ENCODE measurements at places on chromosomes 11 and 22.

GRCh38 chr11:63504933-63505586, 824 bp upstream of the LGALS12 start:
- no peak for DNase-seq

- DNase-seq = no peak
These were observed 566.9 kb upstream of the ANO5 start for GRCh38 chr11:21625982-21626381.

DNA sequence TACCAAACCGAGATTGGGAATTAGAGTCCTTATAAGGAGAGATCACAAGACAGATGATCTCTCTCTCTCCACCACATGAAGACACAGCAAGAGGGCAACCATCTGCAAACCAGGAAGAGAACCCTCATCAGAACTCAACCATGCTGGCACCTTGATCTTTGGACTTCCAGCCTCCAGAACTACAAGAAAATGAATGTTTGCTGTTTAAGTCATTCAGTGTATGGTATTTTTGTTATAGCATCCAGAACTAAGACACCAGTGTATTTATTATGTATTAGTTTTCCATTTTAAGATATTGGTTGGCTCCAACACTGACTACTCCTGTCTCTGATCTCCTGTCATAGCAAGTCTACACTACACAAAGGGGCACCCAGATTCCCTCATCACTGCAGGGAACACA, 86.9 kb downstream of the CCDC34 start:
- DNase-seq = no peak

DNA sequence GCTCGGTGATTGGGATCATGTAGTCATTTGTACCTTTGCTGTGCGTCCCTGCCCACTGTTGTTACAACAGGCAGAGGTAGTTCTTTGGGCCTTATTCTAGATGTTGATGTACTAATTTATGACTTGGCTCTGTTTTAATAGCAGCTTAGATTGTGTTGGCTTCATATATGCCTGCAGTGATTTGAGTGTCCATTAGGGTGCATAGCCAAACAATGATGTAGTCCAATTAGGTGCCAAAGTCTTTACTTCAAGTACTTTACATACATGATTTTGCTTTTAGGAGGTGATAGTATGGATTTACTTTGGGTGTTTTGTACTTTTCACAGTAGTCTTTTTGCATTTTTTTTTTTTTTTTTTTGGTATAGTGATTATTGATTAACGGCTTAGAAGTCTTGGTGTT, 46.4 kb downstream of the PPP6R3 start:
- DNase-seq = no peak

GRCh38 chr11:107018219-107018901, at the start of gene GUCY1A2:
GUCY1A2 (minus strand) TSS chr11:107018476; CDS start chr11:107018055, 421 bp downstream.
- no peak for DNase-seq

- no peak for DNase-seq
These were observed 50.7 kb downstream of the CD82 start for GRCh38 chr11:44615913-44616791.

GRCh38 chr11:73716153-73717056, 44.5 kb downstream of the RAB6A start:
- no peak for DNase-seq

DNA sequence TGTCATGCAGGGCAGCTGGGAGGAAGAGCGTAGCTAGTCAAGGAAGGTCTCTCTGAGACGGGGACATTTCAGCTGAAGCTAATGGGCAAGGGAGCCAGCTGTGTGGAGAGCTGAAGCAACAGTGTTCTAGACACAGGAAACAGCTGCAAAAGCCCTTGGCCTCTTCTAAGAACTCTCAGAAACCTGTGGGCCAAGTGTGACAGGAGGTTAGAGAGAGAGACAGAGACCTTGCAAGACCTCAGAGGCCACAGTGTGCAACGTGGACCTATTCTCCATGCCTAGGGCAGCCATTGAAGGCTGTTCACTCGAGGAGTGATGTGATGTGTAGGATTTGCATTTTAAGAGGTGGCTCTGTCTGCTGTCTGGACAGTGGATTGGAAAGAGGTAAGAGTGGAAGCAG, 48.7 kb upstream of the TNRC6B start:
- DNase-seq = no peak

GRCh38 chr22:30196141-30196879, 50.2 kb downstream of the LIF start:
- peak; percentile 39 for DNase-seq

DNA sequence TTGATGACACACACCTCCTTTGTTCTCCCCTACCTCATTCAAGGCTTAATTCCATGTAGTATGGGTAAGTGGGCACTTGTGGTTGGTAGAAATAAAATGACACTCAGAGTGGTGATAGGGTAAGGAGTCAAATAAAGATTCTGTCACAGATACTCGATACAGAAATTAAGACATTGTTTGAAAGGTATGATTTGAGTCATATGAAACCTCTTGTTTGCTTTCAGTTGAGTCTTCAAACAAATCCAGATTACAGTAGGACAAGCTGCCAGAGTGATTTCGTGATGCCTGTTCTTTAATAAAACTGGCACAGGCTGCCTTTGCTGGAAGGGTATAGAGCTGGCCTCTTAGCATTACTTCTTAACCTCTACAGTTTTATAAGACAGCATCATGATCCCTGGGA, 182.4 kb downstream of the SPON1 start:
- no peak for DNase-seq

DNA sequence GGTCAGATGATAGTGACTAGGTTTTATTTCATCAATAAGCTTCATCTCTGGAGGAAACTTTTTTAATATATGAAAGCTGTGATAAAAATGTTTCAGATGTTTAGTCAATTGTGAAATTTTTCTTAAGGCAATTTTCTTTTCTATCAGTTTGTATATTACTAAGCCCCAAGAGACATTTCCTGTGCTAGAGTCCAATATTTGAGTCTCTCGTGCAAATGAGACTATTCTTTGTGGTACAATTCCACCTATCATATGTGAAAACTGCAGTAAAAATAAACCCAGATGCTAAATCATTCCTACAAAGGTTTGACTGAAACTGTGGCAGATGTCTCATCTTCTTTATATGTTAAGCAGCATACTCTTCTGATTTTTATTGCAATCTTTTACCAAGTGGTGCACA, 28.0 kb downstream of the CTR9 start:
- DNase-seq = no peak

DNA sequence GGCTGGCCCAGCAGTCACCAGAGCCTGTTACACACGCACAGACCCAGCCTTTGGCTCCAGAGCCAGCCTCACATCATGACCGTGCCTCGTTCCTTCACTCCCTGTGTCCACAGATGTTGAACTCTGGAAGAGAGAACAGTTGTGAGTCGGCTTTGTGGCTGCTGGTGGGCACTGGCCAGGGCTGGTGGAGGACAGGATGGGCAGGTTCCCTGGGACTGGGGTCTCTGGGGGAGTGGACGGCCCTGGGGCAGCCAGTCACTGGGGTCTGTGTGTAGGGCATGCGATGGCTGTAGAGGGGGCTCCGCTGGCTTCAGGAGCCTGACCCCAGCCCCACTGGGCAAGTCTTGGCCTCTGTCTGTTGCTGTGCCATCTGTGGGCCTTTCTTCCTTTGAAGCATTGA, 1070.1 kb downstream of the BRD1 start:
- no peak for DNase-seq

DNA sequence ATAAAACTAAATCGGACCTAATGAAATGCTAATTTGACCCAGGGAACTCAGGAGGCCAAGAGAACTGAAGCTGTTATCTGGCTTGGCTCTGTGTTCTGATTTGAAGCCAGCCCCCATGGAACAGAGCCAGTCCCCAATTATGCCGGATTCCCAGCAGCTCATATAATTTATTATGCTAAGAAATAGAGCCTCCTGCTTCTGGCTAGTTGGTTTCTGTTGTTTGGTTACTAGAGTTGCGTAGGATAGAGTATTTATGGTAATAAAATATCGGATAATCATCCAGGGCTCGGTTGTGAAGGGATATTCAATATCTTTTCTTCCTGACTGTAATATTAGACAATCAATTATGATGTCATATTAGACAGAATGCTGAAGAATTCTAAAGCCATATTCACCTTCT, 120.4 kb upstream of the TTC12 start:
- no peak for DNase-seq

- no peak for DNase-seq
These were observed 37.7 kb upstream of the SPTBN2 start for GRCh38 chr11:66766681-66767080.

GRCh38 chr22:17336061-17336460, 33.2 kb upstream of the CECR2 start:
- no peak for DNase-seq

DNA sequence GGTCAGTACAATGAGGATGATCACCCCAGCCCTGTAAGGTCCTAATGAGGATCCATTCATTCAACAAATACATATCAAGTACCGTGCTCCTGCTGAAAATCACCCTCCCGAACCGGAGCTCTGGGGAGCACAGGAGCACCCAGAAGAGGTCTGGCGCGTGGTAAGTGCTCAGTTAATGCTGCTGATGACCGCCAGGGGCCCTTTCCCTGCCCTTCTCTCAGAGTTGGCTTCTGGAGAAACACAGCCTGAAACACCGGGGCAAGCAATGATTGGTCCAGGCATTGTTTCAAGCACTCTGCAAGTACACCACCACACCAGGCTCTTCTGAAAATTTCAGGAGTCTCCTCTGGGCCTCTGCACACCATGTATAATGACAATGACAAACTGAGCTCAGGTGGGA, 3.8 kb upstream of the CCDC86 start:
- DNase-seq = no peak

DNA sequence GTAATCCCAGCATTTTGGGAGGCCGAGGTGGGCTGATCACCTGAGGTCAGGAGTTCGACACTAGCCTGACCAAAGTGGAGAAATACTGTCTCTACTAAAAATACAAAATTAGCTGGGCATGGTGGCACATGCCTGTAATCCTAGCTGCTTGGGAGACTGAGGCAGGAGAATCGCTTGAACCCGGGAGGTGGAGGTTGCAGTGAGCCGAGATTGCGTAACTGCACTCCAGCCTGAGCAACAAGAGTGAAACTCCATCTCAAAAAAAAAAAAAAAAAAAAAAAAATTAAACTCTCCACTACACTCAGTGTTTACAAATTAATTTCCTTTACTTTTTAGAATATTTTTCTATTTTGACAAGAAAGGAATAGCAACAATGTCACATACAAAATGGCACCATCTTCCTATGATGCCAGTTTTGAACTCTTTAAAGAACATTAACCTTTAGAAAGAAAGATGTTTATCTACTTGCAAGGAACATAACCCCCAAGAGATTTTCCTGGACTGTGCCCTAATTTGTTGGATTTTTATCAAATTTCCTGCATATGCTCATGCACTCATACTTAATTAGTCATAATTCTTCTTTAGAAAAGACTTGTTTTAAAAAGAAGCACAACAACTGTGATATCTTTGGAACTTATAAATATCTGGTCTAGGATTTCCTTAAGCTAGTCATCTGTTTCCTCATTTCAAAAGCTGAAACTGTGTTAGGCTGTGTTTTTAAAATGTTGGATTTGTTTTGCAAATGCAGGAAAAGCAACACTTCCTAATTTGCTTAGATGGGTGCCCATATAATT, 22.6 kb upstream of the HIPK3 start:
- no peak for DNase-seq

- DNase-seq = no peak
These were observed 5.1 kb upstream of the PPFIA1 start for GRCh38 chr11:70265341-70265740.

GRCh38 chr11:123011510-123011909, 29.9 kb upstream of the BSX start:
- DNase-seq = no peak

GRCh38 chr11:73218106-73218829, at the start of gene P2RY2:
P2RY2 (plus strand) TSS chr11:73218281; CDS start chr11:73234160, 15,879 bp downstream.
- DNase-seq = peak; percentile 35

GRCh38 chr22:31332886-31333285, 13.3 kb downstream of the PATZ1 start:
- DNase-seq = no peak

- DNase-seq = no peak
These were observed 915 bp upstream of the SREBF2 start for GRCh38 chr22:41831828-41832552.

DNA sequence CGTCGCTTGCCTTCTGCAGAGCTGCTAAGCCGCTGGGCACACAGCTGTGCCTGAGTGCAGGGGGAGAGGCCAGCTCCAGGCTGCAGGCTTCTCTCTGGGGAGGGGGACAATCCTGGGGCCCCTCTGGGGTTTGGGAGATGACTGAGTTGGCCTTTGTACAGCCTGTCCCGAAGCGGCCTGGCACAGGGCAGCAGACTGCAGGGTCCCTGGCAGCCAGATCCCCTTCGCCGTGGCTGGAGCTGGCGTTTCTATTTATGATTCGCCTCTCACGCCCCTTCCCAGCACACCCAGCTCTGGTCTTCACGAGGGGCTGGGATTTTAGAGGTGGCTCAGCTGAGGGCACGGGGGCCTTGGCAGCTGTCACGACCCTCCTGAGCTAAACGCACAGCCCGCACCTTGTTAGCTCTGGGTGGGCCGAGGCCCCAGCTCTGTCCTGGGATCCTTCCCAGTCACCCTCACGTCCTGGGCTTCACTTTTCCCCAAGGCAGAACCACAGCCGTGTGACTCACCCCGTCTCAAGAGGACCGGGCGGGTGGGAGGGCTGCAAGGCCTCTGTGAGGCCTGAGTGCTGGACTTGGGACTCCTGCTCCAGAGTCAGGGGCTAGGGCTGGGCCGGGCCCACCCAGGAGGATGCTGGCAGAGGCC, 18.4 kb downstream of the OSBPL5 start:
- DNase-seq = no peak

GRCh38 chr11:69137151-69137844, 18.4 kb upstream of the SMIM38 start:
- no peak for DNase-seq

DNA sequence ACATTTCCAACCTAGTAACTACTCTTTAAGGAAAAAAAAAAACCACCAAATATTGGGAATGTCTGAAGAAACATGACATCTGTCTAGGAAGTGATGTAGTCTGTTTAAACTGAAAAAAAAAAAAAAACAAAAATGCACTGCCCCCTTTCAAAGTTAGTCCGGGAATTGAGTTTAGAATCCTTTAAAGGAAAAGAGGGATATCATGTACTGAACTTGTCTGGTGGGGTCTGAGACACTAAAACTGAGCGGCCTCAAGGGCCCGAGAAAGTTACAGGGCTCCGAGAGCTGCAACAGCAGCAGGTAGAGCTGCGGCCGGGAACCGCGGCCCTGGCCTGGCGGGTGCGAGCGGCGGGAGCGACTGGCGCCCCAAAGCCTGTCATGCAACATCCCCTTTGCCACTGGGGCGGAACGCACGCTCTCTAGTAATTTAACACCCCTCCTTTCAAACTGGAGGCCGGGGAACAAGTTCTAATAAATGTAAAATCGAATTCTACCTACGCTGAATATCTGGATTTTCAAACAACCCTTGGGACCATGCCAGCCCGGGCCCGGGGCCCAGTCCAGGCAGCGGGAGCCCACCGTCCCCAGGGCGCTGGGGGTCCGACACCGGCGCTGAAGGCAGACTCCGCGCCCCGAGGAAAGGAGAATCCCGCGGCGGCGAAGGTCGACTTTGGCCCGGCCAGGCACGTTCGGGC, 736 bp downstream of the RDX start:
- peak; percentile 47 for DNase-seq

GRCh38 chr11:17972987-17973386, 39.9 kb downstream of the SERGEF start:
- no peak for DNase-seq

All from stimulated activated naive B cell treated with anti-CD40 and anti-IgM and Interleukin-4, amounts not matched to agents 10 μg/mL and 1 μg/mL and 100 μg/mL, for 72 hours (primary cell).